ENCODE measurements at places on chromosomes 5 and 9.

- DNase-seq, result no peak
Measured at GRCh38 chr9:68979538-68980314, 34.2 kb downstream of the PRKACG start.

GRCh38 chr5:139180850-139181249 lies 17.3 kb downstream of the SIL1 start:
- no peak for DNase-seq

DNA sequence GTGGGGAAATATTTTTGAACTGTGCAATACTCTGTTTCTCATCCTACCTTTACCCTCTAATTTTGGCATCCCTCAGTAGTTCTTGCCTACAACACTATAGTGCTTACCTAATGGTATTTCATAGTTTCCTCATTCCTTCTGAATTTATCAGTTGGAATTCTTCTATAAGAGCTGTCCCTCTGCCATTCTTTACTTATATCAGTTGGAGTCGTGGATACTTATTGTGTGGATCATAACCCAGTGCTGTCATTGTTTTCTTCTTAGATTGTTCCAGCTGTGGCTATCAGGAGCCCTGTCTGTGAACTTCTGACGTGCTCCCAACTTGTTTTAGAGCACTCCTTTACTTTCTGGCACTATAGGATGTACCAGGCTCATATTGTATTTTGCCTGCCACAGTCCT lies 146.1 kb upstream of the OTULINL start:
- no peak for DNase-seq

DNA sequence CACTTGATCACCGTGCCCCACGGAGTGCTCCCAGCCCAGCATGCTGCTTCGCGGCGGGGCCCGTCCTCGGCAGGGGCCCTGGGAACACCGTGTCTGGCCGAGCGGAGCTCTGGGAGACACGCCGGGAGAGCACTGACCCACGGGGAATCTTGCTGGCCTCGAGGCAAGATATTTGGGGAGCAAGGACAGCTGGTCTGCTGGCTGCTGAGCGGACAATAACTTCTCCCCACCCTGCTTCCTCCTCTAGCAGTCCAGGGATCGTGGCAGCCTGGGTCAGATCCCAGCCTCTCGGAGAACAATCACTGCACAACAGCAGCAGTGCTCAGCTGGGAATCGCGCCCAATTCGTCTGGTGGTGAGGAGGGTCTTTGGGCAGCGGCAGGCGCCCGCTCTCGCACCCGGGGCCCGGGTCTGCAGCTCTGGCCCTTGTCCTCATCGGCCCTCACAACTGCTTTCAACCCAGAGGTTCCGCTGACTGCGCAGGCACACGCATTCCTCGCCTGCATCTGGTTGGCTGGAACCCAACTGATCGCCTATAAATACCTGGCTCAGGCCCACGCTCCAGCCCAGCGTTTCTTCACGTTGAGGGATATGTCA lies 43.4 kb downstream of the DBH start:
- DNase-seq, result no peak

DNA sequence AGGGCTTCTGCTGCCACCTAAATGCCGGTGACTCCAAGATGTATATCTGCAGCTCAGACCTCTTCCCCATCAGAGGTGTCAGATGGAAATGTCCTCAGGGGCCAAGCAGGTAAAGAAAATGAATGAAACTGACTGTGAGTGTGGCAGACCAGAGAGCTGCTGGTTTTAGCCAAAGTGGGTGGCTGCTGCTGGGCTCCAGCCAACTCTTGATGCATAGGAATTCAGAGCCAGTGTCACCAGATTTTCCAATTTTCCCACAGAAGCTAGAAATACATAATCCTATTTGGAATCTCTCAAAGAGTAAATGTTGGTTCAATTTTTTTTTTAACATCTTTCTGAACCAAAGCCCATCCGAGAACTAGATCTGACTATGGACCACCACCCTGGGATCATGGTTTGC lies 161.2 kb upstream of the SPRY4 start:
- no peak for DNase-seq

All from GM18507 (cell line).